Small intestine (tissue), 16 donors: ENCODE measurements at places on chromosomes 1 and 21. TPM values are rescaled to one million over a fixed set of nuclear protein-coding genes. Genes with fewer than 3 reads are reported as not detected.

HSD11B1 gene
- polyA plus RNA-seq: 3.8 TPM

- peak; percentile 77 for DNase-seq
- no peaks in the 10 kb centered on the region for H3K27me3 ChIP-seq
- peak overlapping the region; percentile 85 for H3K27ac ChIP-seq
- no peaks in the 10 kb centered on the region for H3K36me3 ChIP-seq
These were observed 28.4 kb upstream of the C1orf159 start for GRCh38 chr1:1144122-1144842.

GRCh38 chr1:15836772-15837669 lies 10.5 kb upstream of the SPEN start:
- H3K4me1 ChIP-seq: no peaks in the 10 kb centered on the region
- peak; percentile 11 for DNase-seq
- peak overlapping the region; percentile 100 for H3K27ac ChIP-seq
- peak overlapping the region; percentile 35 for H3K4me3 ChIP-seq
- no peaks in the 10 kb centered on the region for H3K36me3 ChIP-seq
- H3K27me3 ChIP-seq: no peaks in the 10 kb centered on the region

- no peak overlapping the region for H3K27ac ChIP-seq
- H3K4me3 ChIP-seq: no peak overlapping the region
- H3K4me1 ChIP-seq: no peaks in the 10 kb centered on the region
- no peak for DNase-seq
These were observed 126.8 kb downstream of the GRIK1 start for GRCh38 chr21:29812947-29813346.

- no peaks in the 10 kb centered on the region for H3K36me3 ChIP-seq
- H3K4me1 ChIP-seq: peaks cover 2% of the 10 kb centered on the region
- H3K27me3 ChIP-seq: no peaks in the 10 kb centered on the region
- H3K27ac ChIP-seq: no peak overlapping the region
- no peak overlapping the region for H3K4me3 ChIP-seq
These were observed 183.3 kb downstream of the ST6GALNAC3 start for GRCh38 chr1:76257823-76258222.

GRCh38 chr1:212727386-212728181 lies 27.9 kb upstream of the BATF3 start:
- no peaks in the 10 kb centered on the region for H3K27me3 ChIP-seq
- DNase-seq: peak; percentile 7
- peaks cover 13% of the 10 kb centered on the region for H3K4me1 ChIP-seq
- peaks cover 12% of the 10 kb centered on the region for H3K36me3 ChIP-seq

- no peaks in the 10 kb centered on the region for H3K36me3 ChIP-seq
- H3K4me3 ChIP-seq: no peak overlapping the region
- DNase-seq: peak; percentile 42
- H3K27ac ChIP-seq: no peak overlapping the region
These were observed 43.2 kb downstream of the CAPN8 start for GRCh38 chr1:223622132-223622842.
